ENCODE measurements at places on chromosomes 2 and 18.
A peak's percentile ranks its signal among the peaks of the same experiment; 100 is the strongest.

GRCh38 chr2:176923205-176923604 lies 289.4 kb upstream of the HNRNPA3 start:
- DNase-seq = no peak

DNA sequence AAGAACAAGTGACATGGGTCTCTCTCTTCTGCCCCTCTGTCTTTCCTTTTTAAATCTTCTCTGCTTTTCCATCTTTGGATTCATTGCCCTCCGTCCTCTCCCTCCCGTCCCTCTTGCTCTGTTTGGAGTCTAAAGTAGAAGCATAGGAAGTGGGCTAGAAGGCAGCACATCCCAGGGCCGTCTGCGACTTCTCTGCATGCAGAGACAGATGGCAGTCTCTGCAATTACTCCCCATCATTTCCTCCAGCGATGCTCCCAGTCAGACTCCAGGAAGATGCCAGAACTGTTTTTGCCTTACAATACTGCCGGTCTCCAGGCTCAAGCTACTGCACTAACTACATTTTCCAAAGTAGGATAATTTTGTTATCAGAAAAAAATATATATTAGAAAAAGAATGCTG lies 35.2 kb upstream of the LPIN2 start:
- peak; percentile 32 for DNase-seq

DNA sequence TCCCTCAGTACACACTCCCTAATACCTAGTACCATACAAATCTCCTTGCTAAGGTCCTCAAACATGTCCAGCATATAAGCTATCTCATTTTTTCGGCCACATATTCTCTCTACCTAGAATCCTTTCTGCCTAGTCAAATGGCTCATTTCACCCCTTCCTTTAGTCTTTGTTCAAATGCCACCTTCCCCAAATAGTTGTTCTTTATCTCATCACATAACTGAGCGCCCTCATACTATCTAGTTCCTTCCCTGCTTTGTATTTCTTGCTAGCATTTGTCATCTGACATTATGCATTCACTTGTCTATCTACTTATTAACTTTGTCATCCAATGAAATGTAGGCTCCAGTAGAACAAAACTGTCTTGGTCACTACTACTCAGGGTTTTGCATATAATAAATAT lies 35.5 kb downstream of the RPRD1A start:
- no peak for DNase-seq

- no peak for DNase-seq
These were observed 92.1 kb downstream of the PXDN start for GRCh38 chr2:1652034-1652790.

DNA sequence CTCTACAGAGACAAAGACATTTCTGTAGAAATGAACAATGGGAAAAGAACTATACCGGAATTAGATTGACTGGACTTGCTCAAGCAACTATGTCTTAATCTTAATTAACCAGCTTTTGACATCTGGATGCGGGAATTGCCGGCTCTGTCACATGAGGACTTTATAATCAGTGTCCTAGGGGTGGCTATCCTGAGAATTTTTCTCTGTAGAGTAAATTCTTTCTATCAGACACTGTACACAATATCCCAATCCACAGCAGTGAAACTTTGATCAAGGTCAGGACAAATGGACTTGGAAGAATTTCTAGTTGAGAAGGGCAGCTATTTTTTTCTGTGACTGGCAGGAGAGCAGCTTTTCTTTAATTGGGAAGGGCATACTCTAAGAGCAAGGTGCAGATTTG lies 322.1 kb downstream of the HRH4 start:
- no peak for DNase-seq

- no peak for DNase-seq
These were observed 209.4 kb upstream of the TRIB2 start for GRCh38 chr2:12507295-12507694.
